ENCODE measurements at places on chromosomes 13 and 19.

DNA sequence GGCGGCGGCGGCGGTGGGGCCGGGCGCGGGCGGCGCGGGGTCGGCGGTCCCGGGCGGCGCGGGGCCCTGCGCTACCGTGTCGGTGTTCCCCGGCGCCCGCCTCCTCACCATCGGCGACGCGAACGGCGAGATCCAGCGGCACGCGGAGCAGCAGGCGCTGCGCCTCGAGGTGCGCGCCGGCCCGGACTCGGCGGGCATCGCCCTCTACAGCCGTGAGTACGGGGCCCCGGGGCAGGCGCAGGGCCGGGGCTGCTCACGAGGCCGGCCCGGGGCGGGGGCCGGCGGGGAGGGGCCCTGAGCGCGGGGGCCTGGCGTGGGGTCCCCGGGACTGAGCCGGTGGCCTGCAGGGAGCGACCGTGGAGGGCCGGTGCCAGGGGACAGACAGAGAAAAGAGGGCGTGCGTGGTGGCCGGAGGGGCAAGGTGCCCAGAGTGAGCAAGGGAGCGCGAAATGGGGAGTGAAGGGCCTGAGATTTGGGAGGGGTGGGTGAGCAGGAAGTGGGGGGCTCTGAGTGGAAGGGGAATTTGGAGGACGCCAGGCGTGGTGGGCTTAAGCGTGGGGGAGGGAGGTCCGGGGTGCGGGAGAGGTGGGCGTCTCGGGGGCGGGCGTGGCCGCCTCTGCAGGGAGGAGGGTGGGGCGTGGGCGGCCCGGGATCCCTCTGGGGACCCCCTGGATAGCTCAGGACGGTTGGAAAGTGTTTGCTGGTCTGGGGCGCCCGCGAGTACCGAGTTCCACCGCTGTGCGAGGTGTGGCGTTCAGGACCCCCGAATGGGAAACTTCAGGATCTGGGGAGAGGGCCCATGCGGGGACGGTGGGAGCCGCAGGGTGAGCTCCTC is 575 bp downstream of the CARM1 start:
- no peak for DNase-seq

- no peak for DNase-seq
Observed at GRCh38 chr13:42577538-42577937, 3.6 kb downstream of the TNFSF11 start.

- no peak for DNase-seq
Observed at GRCh38 chr13:114118086-114118485, 14.3 kb downstream of the RASA3 start.

- DNase-seq: no peak
Observed at GRCh38 chr13:60862036-60862435, 465.0 kb downstream of the TDRD3 start.

DNA sequence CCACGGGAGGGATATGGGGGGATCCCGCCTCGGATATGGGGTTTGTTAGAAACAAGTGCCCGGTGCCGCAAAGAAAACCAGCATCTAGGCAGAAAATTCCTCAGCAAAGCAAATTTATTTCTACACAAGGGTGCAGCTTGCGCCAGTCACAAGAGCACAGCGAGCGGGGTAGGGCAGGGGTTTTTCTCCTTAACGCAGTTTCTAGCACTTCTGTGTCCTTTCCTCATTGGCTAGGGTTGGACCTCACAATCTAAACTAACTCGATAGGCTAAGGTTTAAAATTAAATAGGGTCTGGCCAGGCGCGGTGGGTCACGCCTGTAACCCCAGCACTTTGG is 595 bp downstream of the ZNF440 start:
- peak; percentile 17 for DNase-seq

- DNase-seq: no peak
Observed at GRCh38 chr13:22243469-22244163, 572.7 kb downstream of the FGF9 start.

GRCh38 chr13:76750126-76750525 is 136.1 kb downstream of the KCTD12 start:
- DNase-seq: no peak

DNA sequence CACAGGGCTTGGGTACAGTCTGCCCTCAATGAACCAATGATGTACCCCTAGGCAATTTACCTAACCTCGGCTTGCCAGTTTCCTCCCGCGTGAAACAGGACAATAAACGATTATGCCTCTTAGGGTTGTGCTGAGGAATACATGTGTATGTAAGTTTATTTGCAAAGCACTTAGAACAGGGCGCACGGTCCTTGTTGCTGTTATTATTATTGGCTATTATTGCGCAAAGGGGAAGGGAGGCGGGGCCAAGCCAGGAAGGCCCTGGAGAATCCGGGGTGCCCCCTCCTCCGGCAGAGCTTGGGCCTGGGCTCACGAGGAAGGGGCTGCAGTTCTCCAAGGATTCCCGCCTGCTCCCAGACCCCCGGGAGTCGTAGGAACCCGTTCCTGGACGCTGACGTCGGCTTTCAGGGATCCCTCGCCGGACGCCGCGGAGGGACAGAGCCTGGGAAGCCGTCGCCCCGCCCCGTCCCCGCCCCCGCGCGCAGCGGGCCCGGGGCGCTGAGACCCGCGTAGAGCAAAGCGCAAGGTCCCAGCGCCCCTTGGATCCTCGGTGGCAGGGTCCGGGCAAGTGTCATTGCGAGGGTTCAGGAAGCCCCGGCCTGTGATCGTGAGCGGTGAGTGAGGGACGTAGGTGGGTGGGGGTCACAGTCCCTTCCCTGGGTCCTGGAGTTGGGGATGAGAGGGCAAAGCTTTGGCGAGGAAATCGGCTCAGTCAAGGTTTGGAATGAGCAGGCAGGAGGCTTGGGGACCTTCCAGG is at the start of gene TMEM91:
TSS of gene TMEM91 (plus strand) at position 293 of the 757 bp plus-strand sequence. CDS start 1,777 bp downstream, outside the sequence.
- DNase-seq: no peak

Measured in fibroblast of upper back skin (primary cell).